Sigmoid colon (tissue), 7 donors: ENCODE measurements at places on chromosomes 1 and 21. TPM values are rescaled to one million over a fixed set of nuclear protein-coding genes. Genes with fewer than 3 reads are reported as not detected.

PARS2 gene
- 4.7 TPM for total RNA-seq

GRCh38 chr21:41234569-41234968, 66.6 kb downstream of the BACE2 start:
- peak; percentile 0 for DNase-seq

GRCh38 chr1:923131-923990, at the start of gene SAMD11:
SAMD11 (plus strand) TSS chr1:923923; CDS start chr1:924432, 509 bp downstream.
- DNase-seq, result peak; percentile 91

GRCh38 chr1:36419140-36419539, 21.4 kb upstream of the LSM10 start:
- DNase-seq, result no peak

DNA sequence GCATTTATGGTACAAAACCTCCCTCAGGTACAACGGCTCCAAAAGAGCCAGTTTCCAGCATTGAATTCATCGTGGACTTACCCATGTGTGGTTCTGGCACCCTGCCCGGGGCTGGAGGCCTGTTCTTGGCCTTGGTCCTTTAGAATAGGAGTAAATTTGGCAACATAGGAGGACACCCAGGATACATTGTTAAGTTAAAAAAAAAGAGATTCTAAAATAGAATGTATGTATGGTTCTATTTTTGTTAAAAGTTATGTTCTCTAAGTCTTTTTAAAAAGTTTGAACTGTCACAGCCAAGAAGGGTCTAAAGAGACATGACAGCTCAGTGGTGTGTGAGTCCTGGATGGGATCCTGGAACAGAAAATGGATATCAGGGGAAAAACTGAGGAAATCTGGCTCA, 25.9 kb downstream of the EPHX1 start:
- DNase-seq, result peak; percentile 84

GRCh38 chr1:54601730-54602129, 21.6 kb downstream of the FAM151A start:
- DNase-seq, result no peak

DNA sequence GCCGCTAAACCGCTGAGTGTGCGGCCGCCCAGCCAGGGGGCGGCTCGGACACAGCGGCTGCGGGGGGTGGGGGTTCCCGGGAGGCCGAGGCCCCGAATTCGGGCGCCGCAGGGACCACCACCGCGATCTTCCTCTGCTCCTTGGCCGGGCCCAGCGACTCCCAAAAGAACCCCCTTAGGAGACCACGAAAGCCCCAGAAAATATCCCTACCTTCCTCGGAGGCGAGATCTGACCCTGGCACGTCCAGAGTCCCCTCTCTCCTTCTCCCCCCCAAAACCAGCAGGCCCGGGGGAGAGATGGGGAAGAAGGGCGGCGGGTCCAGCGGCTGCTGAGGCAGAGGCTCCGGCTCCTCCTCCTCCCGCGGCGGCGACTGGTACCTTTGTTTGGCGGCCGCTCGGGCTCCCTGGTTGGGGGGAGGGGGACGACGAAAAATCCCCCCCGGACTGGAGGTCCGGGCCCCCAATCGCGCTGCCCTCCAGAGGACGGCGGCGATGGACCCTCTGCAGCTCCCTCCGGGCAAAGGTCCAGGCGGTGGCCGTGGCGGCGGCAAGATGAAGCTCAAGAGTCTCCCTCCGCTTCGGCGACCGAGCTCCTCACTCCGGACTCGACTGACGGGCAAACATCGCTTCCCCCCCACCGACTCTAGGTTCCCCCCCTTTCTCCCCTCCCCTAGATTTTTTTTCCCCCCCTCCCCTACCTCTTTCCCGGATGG, at the start of gene ARID4B:
ARID4B (minus strand) TSS at position 621 of the 712 bp plus-strand sequence. CDS start 1,260 bp downstream, outside the sequence.
- no peak for DNase-seq

- DNase-seq, result no peak
Observed at GRCh38 chr1:159211331-159212136, 6.9 kb downstream of the ACKR1 start.

DNA sequence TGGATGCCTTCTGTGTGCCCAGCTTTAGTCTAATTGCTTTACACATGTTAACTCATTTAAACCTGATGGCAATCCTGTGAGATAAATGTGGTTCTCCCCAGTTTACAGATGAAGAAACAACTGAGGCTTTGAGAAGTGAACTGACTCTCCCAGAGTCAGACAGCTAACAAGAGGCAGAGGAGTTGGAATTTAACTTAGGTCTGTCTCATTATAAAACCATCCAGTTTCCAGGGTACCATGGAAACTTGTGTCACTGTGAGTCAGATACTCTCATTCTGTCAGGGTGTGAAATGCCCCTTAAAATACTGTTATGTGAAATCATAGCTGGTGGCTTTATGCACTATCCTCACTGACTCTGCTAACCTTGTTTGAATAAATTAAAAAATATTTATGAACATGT, 206.6 kb downstream of the PBX1 start:
- DNase-seq, result no peak

LGR6 gene
- 0.14 TPM for total RNA-seq

DNA sequence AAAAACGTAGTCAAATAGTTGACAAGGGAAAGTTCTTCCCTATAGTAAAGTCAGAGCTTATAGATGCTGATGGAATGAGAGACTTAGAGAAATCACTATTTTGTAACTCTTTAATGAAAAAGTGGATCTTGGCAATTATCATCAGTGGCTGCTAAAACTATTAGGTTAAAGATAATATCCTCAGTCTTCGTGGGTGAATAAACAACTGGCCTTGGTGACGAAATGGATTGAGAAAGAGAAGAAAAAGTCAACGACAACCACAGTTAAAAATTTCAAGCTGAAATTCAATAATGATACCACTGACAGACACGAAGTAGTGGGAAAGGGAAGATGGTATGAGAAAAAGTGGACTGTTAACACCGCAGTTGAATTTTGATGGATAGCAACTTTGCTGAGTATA, 90.0 kb upstream of the GNG4 start:
- DNase-seq, result no peak
